ENCODE measurements at places on chromosomes 7 and 10.

- no peak for DNase-seq
Measured at GRCh38 chr10:78656417-78657162, 412.2 kb upstream of the ZMIZ1 start.

GRCh38 chr10:33602278-33602677, 267.8 kb upstream of the NRP1 start:
- DNase-seq = no peak

- DNase-seq = no peak
Measured at GRCh38 chr10:94287336-94287735, 75.4 kb downstream of the NOC3L start.

DNA sequence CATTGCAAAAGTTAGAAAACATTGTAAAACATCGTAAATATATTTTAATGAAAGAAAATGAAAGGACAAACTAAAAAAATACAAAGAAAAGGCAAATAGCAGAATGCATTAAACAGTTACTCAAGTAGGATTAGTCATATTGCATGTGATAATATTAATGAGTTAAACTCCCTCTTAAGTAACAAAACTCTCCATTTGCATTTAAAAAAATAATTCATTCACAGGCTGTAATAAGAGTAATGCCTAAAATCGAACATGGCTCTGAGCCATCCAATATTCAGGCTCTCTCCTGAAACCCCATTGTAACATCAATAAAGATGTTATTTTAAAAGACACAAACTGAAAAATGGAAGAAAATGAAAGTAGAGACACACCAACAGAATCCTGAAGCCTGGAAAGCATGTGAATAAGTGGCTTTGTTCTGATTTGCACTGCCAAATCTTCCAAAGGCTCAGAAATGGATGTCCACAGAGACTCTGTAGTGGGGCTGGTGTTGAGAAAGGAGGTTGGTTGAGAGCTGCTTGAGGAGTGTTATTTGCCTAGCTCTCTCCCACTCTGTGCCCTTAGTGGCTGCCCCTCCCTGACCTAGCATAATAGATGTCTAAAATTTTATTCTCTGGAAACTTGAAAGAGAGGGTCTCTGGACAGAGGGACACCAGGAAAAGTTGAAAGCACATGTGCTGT, 268.3 kb upstream of the MEOX2 start:
- no peak for DNase-seq

- DNase-seq = no peak
Measured at GRCh38 chr7:111710839-111711380, 148.6 kb upstream of the IMMP2L start.

DNA sequence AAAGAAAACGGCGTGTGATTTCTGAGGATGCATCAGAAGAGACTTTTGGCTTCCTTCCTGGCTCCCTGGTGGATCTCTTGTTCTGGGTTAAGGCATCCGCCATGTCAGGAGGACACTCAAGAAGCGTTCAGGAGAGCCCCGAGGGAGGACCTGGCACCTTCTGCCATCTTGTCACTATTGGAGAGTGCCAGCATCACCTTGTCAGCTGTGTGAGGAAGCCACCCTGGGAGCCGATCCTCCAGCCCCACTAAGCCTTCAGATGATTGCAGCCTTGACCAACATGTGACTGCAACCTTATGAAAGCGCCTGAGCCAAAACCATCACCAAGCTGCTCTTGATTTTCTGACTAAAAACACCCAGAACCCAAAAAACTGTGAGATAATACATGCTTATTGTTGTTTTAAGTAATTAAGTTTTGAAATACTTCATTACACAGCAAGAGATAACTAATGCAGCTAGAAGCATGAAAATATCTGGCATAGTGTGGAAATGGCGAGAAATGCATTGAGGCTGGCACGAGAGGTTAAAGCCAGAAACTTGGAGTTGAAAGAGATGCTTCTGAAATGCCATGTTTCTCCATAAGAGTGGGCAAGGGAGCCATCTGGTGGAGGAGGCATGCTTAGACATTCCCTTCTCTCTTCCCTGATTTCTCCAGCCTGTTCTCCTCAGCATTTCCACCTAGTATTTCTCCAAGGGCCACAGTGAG, 5.4 kb upstream of the ZFYVE27 start:
- DNase-seq = peak; percentile 77

GRCh38 chr7:113113912-113114311, 4.4 kb downstream of the SMIM30 start:
- DNase-seq = peak; percentile 29
